Left lung (tissue), 14 donors: ENCODE measurements at places on chromosomes 4 and X. TPM values are rescaled to one million over a fixed set of nuclear protein-coding genes. Genes with fewer than 3 reads are reported as not detected.

GRCh38 chr4:107974523-107974922 is 15.2 kb upstream of the HADH start:
- H3K27me3 ChIP-seq, result no peaks in the 10 kb centered on the region
- no peaks in the 10 kb centered on the region for H3K36me3 ChIP-seq
- no peaks in the 10 kb centered on the region for H3K4me1 ChIP-seq
- DNase-seq, result no peak
- no peak overlapping the region for H3K4me3 ChIP-seq

DNA sequence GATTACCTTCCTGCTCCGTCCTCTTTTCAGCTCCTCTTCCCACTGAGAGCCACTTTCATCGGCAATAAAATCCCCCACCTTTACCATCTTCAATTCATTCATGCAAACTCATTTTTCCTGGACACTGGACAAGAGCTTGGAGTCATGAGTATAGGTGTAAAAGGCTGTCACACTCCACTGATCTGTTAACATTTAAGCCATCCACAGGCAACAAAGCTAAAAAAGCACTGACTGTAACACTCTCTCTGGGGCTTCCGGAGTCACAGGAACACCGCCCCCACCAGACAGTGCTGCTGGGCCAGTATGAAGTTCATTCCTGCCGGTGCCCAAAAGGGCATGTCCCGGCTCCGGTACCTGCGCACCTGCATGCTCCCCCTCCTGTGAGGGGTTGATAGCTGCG is 38.5 kb downstream of the MAGEB5 start:
- H3K27ac ChIP-seq, result no peak overlapping the region
- H3K4me1 ChIP-seq, result no peaks in the 10 kb centered on the region
- H3K27me3 ChIP-seq, result no peaks in the 10 kb centered on the region
- no peak for DNase-seq

GRCh38 chr4:151744614-151745013 is 16.2 kb downstream of the GATB start:
- H3K36me3 ChIP-seq, result peaks cover 4% of the 10 kb centered on the region
- H3K4me1 ChIP-seq, result no peaks in the 10 kb centered on the region
- no peaks in the 10 kb centered on the region for H3K27me3 ChIP-seq
- H3K4me3 ChIP-seq, result no peak overlapping the region

GRCh38 chr4:57270346-57270745 is 160.2 kb upstream of the IGFBP7 start:
- no peak overlapping the region for H3K4me3 ChIP-seq
- no peak for DNase-seq
- no peaks in the 10 kb centered on the region for H3K4me1 ChIP-seq
- no peak overlapping the region for H3K27ac ChIP-seq

GRCh38 chr4:76616526-76616925 is 181.5 kb downstream of the SHROOM3 start:
- no peaks in the 10 kb centered on the region for H3K27me3 ChIP-seq
- peaks cover 14% of the 10 kb centered on the region for H3K4me1 ChIP-seq
- no peak overlapping the region for H3K27ac ChIP-seq
- no peak for DNase-seq
- H3K4me3 ChIP-seq, result no peak overlapping the region
- no peaks in the 10 kb centered on the region for H3K36me3 ChIP-seq

DNA sequence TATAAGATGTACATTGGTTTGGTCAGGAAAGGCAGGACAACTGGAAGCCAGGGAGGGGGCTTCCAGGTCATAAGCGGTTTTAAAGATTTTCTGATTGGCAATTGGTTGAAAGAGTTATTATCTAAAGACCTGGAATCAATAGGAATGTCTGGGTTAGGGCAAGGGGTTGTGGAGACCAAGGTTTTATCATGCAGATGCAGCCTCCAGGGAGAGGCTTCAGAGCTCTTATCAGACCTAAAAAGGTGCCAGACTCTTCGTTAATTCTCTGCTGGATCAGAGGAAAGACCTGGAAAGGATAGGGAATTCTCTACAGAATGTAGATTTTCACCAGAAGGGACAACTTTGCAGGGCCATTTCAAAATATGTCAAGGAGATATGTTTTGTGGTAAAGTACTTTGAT is 62.8 kb downstream of the BEX3 start:
- no peaks in the 10 kb centered on the region for H3K27me3 ChIP-seq
- no peaks in the 10 kb centered on the region for H3K36me3 ChIP-seq
- H3K4me1 ChIP-seq, result no peaks in the 10 kb centered on the region
- no peak overlapping the region for H3K4me3 ChIP-seq

- H3K4me3 ChIP-seq, result peak overlapping the region; percentile 47
- peak; percentile 43 for DNase-seq
- no peaks in the 10 kb centered on the region for H3K4me1 ChIP-seq
- H3K27me3 ChIP-seq, result peaks cover 43% of the 10 kb centered on the region
- no peaks in the 10 kb centered on the region for H3K36me3 ChIP-seq
These were observed 2.7 kb downstream of the ADGRL3 start for GRCh38 chr4:61202638-61203435.

Gene SLIT2
- polyA plus RNA-seq, result 159 TPM
